ENCODE measurements at places on chromosomes 4 and X.

DNA sequence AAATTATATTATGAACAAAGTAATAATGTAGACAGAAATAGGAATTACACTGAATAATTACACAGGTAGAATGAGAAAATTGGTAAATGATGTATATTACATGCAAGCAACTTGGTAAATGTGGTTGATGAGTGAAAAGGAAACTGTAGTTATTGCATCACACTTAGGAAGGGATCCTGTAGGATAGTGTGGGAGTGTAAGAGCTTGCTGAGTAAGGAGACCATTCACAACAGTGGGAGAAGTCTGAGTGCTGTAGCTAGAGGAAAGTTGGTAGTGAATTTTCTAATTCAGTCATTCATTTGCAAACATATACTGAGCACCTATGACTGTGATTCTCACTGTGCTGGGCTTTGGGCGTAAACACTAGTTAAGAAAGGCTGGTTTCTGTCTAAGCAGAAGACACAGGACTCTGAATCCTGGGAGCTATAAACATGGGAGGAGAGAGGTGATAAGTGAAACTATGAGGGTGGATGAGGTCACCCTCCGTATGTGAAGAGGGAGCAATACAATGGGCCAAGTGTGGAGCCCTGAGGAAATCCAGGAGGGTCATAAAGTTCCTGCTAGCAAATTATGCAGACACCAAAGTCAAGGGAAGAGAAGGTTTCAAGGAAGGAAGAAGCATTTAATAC is 14.2 kb upstream of the CPE start:
- no peak for DNase-seq

- DNase-seq, result no peak
Measured at GRCh38 chr4:150816491-150816890, 198.6 kb downstream of the LRBA start.

DNA sequence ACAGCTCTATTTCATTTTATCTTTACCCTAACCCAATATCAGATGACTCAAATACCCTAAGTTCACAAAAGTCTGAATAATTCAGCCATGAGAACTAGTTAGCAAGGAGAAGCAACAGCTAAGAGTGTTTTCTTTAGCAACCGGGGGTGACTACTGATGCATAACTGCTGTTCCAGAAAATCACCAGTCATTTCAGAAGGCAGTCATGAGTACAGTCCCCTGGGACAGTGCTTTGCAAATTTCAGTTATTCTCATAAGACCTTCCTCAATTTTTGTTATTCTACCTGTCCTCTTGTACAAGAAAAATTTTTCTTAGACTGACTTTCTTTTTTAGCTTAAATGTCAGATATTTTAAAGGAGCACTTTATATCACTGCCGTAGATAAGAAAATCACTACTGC is 16.4 kb downstream of the BANK1 start:
- DNase-seq, result peak; percentile 5

DNA sequence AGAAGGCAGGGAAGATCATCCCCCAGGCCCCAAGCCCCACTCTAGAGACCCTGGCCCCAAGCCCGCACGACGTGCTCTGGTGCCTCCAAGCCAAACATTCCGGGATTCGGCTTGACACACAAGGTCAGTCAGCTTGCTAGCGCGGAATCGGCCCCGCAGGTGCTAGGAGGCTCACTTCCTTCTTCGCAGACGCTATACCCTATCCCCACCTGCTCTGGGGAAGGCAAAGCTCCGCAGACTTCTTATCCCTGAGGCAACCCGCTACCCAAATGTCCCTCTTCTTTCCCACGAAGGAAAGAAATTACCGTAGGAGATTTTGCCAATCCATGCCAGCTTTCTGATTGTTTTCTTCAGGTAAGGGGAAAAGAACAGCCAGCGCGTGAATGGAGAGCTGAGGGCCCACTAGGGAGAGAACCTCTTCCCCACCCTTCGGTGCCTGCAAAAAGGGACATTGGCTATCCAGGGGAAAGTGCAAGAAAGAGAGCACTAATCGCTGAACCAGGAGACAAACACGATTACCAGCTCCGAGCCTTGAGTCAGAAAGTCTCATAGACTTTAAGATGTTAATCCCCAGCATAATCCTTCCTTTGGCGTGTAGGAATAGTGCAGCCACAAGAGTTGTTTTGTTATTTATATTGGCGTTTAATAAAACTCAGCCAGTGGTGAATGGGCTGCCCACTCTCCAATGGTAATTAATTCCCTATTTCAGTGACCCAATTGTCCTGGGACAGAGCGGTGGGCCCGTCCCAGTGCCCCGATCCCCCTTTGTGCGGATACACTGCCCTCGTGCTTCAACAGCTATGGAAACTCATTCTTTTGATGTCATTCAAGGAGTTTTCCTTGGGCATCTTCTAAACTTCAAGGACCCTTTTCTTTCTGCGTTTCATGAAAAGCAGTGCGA is 5.4 kb upstream of the NEUROG2 start:
- no peak for DNase-seq

DNA sequence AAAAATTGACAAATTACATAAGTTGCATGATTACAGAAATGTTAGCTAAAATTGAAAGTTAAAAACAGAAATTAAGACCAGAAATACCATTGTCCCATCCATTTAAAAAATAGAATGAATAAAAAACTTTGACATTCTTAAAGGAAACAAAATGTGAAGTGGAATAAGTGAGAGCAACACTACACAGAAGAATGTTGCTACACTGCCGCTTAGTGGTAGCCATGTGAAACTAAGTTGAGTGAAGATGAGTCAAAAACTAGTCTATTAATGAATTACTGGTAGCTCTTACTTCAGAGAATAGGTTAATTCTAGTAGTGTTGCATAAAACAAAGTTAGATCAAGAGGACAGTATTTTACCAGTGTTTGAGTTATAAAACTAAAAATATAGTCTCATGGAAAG is 571.0 kb upstream of the KLHL4 start:
- DNase-seq, result no peak

GRCh38 chr4:41380511-41381157 is 123.9 kb downstream of the UCHL1 start:
- no peak for DNase-seq

DNA sequence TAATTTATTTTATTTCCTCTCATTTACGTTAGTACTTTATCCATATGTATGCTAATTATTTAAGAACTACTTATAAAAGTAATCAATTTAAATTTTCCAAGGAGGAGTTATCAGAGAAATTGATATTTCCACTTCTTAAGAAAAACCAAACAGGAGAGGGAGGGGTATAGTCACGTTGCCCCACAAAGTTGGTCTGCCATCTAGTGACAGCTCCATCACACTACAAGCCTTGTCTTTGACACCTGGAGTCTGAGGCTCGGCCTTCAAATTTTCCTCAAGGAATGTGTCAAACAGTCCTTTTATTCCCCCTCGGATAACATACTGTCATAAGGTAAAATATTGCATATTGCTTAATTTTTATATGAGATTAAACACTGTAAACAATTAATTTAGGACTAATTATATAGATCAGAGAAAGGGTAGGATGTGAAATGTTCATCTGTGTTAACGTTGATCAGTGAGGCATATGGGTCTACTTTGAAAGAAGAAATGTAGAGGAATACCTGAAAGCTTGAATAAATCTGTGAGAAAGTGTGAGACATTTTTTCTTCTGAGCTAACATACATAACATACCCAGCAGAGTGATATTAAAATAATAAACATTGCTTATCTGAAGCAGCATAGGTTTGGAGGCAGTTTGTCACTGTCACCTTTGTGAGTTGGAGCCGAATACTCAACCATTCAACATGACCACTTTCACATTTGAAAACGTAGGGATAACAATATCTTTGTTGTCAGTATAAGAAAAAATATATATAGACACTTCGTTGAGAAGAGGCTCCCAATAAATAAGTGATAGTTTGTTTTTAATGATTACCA is 114.4 kb downstream of the GLRA3 start:
- peak; percentile 40 for DNase-seq

GRCh38 chr4:72302981-72303704 is 265.9 kb downstream of the ADAMTS3 start:
- peak; percentile 21 for DNase-seq

DNA sequence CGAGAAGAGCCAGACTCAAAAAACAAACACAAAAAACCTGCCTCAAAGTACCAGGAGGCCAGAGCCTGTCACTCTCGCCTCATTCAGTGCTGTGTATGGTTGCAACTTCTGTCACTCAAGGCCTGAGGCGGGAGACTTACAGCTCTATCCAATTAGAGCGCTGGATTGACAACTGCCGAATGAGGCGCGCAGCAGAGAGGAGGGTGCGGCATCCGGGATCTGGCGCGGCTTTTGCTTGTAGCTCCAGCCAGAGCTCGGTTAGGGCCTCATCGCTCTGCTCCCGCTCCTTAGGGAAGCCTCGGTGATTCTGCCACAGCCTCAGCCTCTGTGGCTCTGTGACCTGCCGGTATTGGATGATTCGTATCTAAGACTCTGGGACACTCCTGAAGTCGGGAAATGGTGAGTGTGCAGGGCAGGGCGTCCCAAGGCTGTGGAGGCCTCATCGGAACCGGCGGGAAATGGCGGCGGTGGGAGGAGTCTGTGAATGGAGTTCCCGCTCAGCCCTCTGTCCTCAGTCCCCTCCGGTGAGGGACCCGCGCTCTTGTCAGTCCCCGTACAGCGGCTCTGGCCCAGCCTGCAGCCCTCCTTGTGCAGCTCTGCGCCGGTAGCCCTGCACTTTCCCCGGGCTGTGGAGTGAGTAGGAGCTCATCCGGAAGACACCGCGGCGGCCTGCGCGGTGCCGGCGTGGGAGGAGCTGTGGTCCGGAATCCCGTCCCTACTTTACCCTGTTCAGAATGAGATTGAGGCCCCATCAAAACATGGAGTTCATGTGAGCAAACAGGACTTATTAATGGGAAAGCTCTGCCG is at the start of gene ZNF718:
TSS of gene ZNF718 (plus strand) at position 227 of the 807 bp plus-strand sequence. CDS start at position 397, 170 bp downstream.
- peak; percentile 97 for DNase-seq

- DNase-seq, result no peak
Measured at GRCh38 chr4:138310991-138311390, 68.8 kb upstream of the SLC7A11 start.

- DNase-seq, result no peak
Measured at GRCh38 chr4:113024388-113024787, 25.1 kb upstream of the ANK2 start.

- no peak for DNase-seq
Measured at GRCh38 chr4:93779228-93779627, 49.3 kb upstream of the ATOH1 start.

- DNase-seq, result no peak
Measured at GRCh38 chr4:3059943-3060342, 14.4 kb downstream of the HTT-AS start.

DNA sequence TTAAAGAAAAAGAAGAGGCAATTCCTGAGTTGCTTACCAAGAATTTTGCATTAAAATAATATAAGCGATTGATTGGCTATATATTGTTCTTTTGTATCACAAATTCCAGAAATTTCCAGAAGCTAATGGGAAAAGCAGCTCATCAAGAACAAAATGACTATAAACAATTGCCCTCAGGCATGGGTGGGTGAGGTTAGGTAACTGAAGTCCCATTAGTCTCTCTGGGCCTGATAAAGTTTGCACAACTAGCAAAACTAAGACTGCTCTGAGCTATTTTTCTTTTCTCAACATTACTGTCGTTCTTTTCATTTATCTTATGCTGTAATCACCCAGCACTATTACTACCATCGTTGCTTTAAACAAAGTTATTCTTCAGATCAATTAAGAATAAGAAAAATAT is 19.2 kb upstream of the BLTP1 start:
- no peak for DNase-seq

DNA sequence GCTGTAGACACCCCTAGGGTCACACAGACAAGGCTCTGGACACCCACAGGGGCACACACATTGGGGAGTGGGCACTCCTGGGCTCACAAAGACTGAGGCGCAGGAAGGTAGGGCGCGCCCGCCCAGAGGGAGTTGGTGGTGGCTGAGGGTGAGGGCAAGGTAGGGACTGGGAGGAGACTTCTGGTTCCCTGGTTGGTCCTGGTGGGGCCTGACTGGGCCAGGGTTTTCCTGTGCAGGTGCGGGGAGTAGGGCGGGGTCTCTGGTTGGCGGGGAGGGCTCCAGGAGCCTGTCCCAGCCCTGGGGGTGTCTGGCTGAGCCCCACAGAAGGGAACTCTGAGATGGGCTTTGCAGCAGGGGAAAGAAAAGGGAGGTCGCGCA is 6.7 kb upstream of the WAS start:
- no peak for DNase-seq

GRCh38 chr4:77031544-77031943 is 44.2 kb downstream of the CCNI start:
- no peak for DNase-seq

DNA sequence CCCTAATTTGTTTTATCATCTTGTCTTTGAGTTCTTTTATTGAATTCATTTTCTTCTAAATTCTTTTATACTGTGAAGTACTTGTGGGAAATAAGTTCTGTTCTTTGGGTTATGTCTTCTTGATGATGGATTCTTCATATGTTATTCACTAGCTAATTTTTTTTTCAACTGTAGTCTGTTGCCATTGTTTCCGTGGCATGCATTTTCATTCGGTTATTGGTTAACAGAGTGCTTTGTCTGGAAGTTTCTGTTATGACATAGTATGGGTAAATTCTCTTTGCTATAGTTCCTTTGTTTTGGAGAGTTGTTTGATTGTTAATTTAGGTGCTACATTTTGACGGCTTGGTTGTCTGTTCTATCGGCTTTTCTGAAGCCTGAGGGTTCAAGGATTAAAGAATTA is 184.9 kb upstream of the AADAT start:
- DNase-seq, result no peak
